Cardiac muscle cell (in vitro differentiated cells and primary cell): ENCODE measurements at places on chromosomes 5 and 9. TPM values are rescaled to one million over a fixed set of nuclear protein-coding genes. Genes with fewer than 3 reads are reported as not detected.

The GLRA1 gene
- not detected in 2 replicates for polyA plus RNA-seq

The ADAMTS2 gene
- 3.1 and 7.0 TPM in 2 replicates for polyA plus RNA-seq

The AGXT2 gene
- polyA plus RNA-seq: not detected in 2 replicates

The IL4 gene
- polyA plus RNA-seq: not detected in 2 replicates

The SPOCK1 gene
- polyA plus RNA-seq: 4.1 and 12.6 TPM in 2 replicates

The BTNL9 gene
- not detected in 2 replicates for polyA plus RNA-seq

The NME5 gene
- polyA plus RNA-seq: 8.6 and 10.4 TPM in 2 replicates

The CKMT2 gene
- polyA plus RNA-seq: 25.8 and 62.6 TPM in 2 replicates

The IFNA21 gene
- polyA plus RNA-seq: not detected in 2 replicates

The SLC12A2 gene
- polyA plus RNA-seq: 7.1 and 7.3 TPM in 2 replicates

The CARD9 gene
- polyA plus RNA-seq: 2.1 TPM in 2 replicates

The CNTFR gene
- 15.5 and 22.4 TPM in 2 replicates for polyA plus RNA-seq

The PCBD2 gene
- 13.0 and 15.3 TPM in 2 replicates for polyA plus RNA-seq

The REEP2 gene
- 46.7 and 53.5 TPM in 2 replicates for polyA plus RNA-seq
